Endothelial cell of umbilical vein (primary cell): ENCODE measurements at places on chromosomes 13 and 19. TPM values are rescaled to one million over a fixed set of nuclear protein-coding genes. Genes with fewer than 3 reads are reported as not detected.

Gene FSD1
- polyA plus RNA-seq: 55.5 and 95.4 TPM in 2 replicates

Gene SIGLEC12
- polyA plus RNA-seq: not detected in 2 replicates

Gene ZNF544
- polyA plus RNA-seq: 33.4 and 36.1 TPM in 2 replicates

DNA sequence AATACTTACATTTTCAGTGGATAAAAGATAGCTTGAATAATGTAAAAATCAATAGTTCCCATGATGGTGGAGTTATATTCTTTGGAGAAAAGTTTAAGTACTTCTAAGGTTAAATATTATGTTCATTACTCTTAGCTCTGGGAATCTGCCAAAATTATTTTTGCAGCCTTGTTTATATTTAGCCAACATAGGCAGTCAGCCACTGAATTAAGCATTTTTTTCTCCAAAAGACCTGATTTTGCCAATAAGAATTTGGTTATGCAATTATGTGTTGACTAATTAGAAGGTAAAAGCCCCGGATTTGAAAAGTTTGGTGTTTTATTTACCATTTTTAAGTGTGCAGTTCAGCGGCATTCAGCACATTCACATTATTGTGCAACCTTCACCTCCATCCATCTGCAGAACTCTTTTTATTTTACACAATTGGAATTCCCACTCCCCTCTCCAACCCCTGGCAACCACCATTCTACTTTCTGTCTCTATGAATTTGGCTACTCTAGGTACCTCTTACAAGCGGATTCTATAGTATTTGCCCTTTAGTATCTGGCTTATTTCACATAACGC, 90.1 kb upstream of the C1QTNF9B start:
- no peak for DNase-seq

GRCh38 chr19:3849787-3850186, 19.1 kb downstream of the ZFR2 start:
- DNase-seq: no peak

GRCh38 chr13:40624383-40624782, 42.1 kb downstream of the FOXO1 start:
- DNase-seq: no peak

DNA sequence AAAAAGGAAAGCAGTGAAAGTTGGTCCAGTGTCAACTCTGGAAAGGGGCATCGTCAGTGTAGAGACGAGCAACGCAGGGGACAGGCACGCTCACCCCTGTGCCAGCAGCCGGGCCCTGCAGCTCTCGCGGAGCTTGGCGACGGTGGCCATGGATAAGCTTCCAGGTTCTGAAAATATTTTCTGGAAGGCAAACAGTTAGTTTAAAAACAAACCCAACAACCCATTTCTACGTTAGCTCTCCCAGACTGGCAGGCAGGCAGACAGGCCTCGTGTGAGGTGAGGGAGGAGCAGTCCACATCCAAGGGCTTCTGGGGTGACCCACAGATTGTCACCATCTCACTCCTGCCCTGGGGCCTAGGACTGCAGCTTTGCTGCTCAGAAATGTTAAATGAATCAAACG, 27.4 kb downstream of the LAMP1 start:
- DNase-seq: no peak

DNA sequence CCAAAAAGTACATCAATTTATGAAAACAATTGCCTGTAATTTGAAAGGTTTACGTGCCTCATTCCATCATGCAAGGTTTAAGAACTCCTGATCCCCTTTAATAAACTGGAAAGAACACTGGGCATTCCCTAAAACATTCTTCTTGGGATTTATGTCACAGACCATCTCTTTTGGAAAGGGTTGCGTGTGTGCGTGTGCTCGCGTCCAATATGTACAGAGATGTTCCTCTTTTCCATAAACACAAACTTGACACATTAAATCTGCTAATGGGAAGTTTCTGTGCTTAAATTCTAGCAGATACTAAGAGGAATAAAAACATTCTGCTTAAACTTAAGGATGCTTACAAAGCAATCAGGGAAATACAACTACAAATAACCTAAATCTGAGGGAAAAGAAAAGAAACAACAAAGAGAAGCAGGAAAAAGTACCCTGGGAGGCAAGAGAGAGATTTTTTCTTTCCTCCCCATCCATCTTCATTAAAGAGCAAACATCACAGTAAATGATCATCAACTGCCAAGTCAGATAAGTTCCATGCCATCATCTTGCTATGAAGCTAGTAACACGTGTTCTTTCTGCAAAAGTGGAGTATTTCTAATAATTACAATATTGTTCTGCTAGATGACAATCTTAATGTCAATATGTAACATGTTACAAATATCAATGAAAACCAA, 83.7 kb downstream of the STK24 start:
- no peak for DNase-seq

Gene ZNF121
- 1.9 and 2.3 TPM in 2 replicates for polyA plus RNA-seq

Gene SOX1
- polyA plus RNA-seq: not detected in 2 replicates

- DNase-seq: peak; percentile 28
These were observed 666 bp downstream of the SAMD1 start for GRCh38 chr19:14089662-14090508.

Gene AP1M2
- 0.19 TPM in 1 of 2 replicates, not detected in the other for polyA plus RNA-seq

DNA sequence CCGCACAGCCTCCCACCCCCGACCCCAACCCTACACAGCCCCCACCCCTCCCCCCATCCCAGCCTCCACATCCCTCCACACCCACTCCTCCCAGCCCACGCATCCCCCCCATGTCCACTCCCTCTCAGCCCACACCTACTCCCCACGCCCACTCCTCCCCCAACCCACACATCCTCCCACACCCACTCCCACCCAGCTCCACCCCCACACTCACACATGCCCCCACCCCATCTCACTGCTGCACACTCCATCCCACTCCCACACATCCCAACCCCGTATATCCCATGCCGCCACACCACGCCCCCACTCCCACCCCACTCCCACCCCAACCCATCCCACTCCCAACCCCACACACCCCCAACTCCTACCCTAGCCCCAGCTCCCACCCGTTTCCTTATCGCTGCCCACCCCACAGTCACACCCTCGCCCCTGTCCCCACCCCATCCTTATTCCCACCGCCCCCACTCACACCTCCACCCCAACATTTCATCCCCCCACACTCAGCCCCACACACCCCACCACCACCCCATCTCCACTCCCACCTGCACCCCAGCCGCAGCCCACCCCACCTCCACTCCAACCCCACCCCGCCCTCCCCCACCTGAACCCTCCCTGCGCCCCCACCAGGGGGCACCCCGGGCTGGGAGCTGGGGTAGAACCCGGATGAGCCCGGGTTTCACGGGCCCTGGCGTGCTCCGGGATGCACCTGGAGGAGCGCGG, 809 bp downstream of the TDRD12 start:
- no peak for DNase-seq

GRCh38 chr13:70893832-70894231, 785.6 kb upstream of the KLHL1 start:
- no peak for DNase-seq

DNA sequence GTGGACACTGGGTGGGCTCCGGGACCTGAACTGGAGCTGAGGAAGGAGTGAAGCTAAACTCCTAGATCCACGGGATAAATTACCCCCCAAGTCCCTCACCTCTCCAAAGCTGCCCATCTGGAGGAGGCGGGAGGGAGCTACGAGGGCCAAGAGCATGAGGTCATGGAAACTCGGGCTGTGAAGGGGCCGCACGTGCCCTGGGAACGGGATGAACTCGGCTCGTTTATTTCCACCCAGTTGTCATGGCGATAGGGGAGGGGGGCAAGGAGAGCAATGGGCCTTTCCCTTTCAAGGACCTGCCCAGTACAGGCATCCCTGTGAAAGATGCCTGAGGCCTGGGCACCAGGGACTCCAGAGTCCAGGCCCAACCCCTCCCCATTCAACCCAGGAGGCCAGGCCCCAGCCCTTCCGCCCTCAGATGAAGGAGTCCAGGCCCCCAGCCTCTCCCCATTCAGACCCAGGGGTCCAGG, 3.8 kb downstream of the PPP1R12C start:
- DNase-seq: peak; percentile 88

DNA sequence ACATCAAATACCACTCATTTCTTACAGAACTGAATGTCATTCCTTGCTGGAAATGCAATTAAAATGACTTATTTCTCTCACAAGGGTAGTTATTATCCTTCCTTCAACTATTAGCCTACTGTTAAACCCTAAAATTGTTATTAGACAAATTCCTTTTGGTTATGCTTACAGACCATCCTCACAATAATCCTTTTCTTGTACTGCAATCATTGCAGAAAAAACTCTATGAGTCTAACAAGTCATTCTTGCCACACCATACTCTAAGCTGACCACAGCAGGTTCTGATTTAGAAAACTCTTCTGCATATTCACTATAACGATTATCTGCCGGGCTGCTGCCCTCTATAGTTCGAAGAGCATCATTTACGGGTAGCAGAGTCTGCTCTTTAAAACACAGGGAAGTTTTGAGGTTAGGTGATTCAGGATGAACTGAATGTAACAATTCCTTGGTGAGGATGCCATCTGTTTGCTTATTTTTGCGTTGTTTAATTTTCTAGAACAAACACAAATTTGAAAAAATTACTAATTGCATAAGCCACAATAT, 38.2 kb downstream of the MTMR6 start:
- no peak for DNase-seq

DNA sequence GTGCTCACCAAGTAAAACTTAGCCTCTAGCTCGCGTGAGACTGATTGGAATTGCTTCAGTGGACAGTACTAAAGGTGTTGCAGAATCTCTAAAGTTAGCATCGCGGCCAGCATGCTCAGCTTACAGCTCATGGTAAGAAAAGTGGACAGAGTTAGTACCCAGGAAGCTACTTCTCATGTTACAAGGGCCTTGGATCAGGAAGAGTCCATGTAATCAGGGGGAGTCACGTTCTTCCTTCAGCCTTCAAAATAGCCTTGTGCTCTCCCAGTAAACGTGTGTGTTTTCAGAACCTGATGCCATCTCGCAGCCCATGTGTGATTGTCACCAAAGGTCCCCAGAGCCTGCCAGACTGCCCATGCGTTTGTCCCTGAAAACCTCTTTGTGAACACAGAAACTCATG, 195.8 kb upstream of the RNF113B start:
- DNase-seq: no peak

GRCh38 chr19:37467608-37468090, 405 bp upstream of the ZNF569 start:
- no peak for DNase-seq

Gene ZNF729
- polyA plus RNA-seq: not detected in 2 replicates

GRCh38 chr13:111924678-111925075, 142.3 kb upstream of the SOX1 start:
- DNase-seq: no peak

Gene BEST2
- polyA plus RNA-seq: not detected in 2 replicates

- no peak for DNase-seq
These were observed 145.7 kb downstream of the LIG4 start for GRCh38 chr13:108069521-108070210.

DNA sequence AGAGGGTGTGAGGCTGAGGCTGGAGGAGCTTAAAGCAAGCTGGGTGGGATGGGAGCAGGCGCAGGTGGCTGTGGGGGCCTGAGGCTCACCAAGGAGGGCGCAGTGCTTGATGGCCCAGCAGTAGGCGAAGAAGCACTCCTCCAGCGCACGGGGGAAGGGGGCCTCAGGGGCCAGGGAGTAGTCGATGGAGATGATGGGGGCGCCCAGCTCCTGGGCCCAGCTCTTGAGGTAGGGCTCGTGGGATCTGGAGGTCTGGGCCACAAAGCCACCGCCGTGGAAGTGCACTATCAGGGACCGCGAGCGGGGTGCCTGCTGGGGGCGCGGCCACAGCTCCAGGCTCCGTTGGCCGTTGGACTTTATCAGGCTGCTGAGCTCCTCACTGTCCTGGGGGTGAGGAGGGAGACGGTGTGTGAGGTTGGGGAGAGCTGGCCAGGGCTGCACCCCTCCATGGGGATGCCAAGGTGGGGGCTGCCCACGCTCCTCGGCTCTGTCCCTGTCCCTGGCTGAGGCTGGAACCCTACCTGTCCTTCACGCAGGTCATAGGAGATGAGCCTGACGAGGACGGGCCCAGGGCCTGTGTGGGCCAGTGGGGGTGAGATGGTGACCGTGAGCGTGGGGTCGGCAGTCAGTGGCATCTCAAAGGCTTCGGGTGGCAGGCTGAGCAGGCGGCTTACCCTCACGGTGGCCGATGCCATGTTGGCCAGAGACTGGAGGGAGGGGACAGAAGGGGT, 17.2 kb upstream of the CNFN start:
- DNase-seq: no peak

DNA sequence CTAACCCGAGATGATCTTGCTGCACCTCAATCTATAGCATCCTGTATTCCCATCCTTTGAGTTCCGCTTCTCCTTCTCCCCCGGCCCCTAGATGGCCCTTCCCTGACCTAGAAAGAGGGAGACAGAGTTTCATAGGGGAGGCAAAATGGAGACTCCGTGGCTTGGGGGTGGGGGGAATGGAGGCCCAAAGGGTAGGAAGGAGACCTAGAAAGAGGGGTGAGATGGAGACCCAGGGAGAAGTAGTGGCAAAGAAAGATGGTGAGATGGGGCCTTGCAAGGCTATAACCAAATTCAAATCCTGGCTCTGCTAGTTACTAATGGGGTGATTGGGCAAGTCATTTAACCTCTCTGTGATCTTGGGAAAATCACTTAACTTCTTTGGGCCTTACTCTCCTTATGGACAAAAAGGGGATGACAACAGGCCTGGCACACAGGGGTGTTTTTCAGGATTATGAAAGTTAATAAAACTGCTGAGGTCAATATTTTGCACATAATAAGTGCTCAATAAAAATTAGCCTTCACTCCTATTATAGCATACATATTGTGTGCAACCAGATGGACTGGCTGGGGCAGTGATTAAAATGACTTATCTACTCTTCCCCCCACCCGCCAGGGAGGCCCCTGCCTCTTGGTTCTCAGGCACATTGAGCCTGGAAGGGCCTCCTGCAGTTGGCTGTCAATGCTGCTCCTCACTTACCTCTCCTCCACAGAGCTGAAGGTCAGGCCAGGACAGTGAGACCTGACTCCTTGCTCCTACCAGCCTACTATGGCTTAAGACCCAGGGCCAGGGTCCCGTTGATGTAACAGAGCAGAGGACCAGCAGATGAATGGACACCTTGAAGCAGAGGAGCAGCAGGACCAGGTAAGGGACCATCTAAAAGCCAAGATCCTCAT, 633 bp downstream of the SPHK2 start:
- DNase-seq: no peak

DNA sequence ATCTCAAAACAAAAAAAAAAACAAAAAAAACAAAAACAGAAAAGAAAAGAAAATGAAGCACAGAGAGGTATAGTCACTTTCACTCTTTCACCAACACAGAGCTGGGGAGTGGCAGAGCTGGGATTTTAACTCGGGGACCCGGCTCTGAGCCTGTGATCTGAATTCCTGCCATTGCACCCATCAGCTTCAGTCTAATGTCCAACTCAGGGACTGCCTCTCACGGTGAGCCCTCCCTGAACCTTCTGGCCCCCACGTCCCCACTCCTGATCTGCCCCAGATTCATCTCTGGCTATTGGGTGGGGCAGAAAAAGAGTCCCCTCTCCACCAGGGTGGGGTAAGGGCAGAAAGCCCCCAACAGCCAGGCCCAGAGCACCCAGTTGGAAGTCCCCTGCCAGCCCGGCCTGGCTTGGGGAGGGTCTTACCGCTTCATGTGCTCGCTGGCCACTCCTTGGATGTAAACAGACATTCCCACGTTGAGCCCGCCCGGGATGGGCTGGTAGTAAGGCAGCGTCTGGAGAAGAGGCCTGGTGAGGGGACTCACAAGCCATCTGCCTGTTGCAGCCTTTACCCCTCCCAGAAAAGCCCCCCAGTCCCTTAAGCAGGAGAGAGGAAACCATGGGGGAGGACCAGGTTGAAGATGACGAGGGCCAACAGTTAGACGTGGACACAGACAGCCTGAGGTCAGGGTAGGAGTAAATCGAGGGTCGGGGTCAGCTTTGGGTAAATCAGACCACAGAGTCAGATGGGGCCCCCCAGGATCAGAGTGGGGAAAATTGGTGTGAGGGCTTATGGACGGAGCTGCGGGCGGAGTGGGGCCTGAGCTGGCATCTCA, 520 bp downstream of the LGALS4 start:
- DNase-seq: no peak
